ENCODE measurements at places on chromosomes 5 and 9.

DNA sequence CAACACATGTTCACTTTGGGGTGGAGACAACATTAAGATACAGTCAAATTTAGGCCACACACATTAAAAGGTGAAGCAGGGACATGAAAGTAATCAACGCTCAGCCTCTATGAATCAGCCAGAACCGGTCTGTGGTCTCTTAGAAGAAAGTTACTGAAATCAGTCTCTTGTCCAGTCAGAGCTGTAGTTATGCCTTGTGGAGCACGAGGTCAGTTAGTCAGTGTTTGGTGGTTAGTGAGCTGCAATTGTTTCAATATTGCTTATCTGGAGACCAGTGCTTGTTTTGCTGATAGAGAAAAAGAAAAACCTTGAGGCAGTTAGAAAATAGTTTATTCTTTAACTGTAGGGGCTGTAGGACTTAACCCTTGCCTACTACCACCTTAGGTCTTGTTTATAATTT is 157.8 kb upstream of the RASEF start:
- DNase-seq = no peak

GRCh38 chr9:115879451-115879850 is 274.1 kb upstream of the PAPPA start:
- DNase-seq = no peak

- no peak for DNase-seq
Observed at GRCh38 chr5:112529525-112529924, 110.4 kb upstream of the EPB41L4A start.

DNA sequence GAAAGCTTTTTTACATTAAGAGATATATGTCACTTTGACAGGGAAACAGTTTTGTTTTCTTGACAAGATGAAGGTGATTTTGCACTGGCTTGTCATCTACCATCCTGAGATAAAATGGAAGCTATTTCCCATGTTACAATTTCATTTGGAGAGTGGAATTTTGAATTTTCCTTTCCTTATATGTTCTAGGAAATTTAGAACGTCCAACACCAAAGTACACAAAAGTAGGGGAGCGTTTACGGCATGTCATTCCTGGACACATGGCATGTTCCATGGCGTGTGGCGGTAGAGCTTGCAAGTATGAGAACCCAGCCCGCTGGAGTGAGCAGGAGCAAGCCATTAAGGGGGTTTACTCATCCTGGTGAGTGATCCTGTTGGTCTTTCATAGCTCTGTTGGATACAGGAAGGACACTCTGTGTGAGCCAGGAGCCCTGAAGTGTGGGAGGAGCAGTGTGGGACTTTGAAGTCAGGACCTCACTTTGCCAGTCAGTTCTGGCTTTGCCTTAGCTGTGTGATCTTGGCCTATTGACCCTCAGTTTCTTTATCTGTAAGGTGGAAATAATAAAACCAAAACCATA is 887 bp downstream of the PTPDC1 start:
- no peak for DNase-seq

DNA sequence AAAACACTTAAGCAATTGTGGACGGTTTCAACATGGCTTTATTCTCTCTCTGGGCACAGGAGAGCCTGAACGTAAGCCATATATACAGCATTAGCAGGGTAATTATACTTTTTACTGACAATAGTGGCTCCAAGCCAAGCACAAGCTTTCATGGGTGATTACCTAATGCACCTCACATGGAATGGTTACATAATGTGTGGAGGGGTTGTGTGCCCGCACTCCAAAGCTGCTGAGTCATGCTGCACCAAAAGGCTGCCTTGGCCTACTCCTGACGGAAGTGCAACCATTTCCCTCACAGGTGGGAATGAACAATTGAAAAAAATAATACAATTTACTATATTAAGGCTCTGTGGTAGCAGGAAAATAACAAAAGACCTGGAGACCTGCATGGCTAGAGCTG is 86.5 kb upstream of the ATP10B start:
- DNase-seq = no peak

DNA sequence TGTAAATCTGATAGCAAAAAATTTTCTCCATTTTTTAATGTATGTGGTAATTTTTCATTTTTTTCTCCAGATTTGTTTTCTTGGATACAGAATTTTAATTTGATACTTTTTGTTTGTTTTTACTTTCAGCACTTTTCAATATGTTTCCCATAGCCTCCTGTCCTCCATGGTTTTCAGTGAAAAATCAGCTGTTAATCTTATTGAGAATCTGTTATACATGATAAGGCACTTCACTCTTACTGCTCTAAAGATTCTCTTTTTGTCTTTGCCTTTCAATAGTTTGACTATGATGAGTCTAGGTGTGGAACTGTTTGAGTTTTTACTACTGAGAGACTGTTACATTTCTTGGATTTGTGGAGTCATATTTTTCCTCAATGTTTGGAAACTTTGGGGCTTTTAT is 455.7 kb upstream of the NUDT12 start:
- DNase-seq = no peak

GRCh38 chr5:142821733-142822487 is 51.7 kb downstream of the ARHGAP26 start:
- DNase-seq = no peak

GRCh38 chr5:14168793-14169262 is 25.7 kb downstream of the TRIO start:
- DNase-seq = no peak

DNA sequence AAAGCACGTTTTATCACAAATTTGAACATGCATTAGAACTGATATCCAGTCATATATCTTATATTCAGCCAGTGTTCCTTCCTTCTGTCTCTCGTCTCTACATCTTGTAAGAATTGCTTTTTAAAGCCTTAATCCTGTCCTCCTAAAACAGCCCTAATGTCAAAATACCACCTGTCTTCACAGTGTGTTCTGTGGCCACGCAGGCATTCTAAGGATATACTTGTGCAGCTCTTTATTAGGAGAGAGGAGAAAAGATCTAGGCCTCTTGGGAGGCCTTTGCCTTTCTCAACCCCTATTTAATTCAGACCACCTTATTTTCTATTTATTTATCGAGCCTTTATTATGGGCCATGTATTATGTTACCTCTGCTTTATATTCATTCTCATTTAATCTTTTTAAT is 78.3 kb downstream of the MAN2A1 start:
- no peak for DNase-seq

GRCh38 chr9:107471552-107471951 is 18.0 kb downstream of the KLF4 start:
- no peak for DNase-seq

GRCh38 chr5:52283221-52283620 is 504.5 kb upstream of the ITGA1 start:
- DNase-seq = no peak

- DNase-seq = no peak
Observed at GRCh38 chr5:97735209-97735608, 552.2 kb upstream of the RIOK2 start.

DNA sequence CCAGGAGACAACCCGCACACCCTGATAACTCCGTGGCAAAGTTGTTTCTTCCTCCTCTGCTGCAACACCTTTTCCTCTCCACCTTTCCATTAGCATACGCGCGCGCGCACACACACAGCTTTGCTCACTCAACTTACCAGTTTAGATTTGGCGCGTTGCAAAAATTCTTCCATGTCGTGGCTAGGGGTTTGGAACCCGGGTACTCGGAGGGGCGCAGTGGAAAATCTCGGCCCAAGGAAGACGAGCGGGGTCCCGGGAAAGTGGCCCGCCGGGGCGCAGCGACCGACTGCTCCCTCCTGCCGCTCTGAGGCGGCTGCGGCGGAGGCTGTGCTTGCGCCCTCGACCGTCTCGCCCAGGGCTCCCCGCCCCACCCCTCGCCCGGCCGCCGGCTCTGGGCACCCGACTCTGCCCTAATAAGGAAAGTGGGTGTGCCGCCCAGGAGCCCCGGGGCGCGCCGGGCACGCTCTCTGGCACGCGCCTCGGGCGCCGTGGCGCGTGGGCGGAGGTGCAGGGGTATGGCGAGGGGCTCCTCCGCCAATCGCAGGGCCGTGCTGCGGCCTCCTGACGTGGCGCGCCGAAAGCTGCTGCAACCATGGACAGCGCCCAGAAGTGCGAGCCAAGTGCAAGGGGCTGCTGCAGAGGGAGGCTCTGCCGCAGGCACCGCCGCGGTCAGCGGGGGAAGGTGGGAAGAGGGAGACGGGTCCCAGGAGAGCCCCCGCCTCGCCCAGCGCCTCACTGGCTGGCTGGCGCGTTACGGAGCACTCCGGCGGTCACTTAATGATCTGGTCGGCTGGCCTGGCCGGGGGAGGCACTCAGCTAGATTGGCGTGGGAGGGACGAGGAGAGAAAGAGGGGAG is at the start of gene PRUNE2:
Gene PRUNE2 (minus strand): TSS at position 324 of the 856 bp plus-strand sequence. CDS start 151 bp downstream, at position 173.
- no peak for DNase-seq

DNA sequence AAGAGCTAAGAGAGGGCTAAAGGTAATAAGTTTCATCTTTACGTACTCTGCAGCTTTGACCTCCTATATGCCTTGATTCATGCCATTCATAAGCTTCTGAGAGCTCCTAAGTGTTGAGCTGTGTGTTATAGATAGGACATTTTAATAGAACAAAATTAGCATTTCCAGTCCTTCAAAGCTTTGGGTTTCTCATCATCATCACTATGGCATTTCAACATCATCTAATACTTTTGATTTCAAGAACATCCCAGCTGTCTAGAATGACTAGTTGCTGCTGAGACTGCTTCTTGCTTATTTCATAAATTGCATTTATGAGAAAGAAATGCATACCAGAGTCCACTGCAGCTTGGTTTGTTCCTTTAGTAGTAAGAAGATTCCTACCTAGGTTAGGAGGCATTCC is 201.7 kb downstream of the SGCD start:
- no peak for DNase-seq

DNA sequence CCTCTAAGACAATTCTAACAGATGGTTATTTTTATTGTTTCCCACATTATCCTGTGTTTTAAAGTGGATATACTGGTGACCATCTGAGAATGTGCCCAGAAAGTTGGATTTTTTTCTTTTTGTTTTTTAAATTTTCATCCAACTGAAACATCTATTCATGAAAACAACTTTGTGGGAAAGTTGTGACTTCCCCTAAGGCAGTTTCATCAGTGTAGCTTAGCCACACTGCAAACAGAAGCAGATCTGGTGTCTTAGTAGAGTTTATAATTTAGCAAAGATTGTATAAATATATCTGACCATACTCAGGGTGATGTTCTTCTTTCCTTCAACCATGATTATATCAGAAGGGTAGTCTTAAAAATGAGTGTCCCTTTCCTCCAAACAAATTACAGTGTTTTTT is 1241.3 kb downstream of the MAT2B start:
- no peak for DNase-seq

- no peak for DNase-seq
Observed at GRCh38 chr9:80076162-80076561, 504.4 kb downstream of the TLE4 start.

GRCh38 chr9:107749787-107750444 is 260.3 kb upstream of the KLF4 start:
- DNase-seq = no peak

GRCh38 chr5:72291601-72292000 is 28.4 kb downstream of the MRPS27 start:
- DNase-seq = no peak

DNA sequence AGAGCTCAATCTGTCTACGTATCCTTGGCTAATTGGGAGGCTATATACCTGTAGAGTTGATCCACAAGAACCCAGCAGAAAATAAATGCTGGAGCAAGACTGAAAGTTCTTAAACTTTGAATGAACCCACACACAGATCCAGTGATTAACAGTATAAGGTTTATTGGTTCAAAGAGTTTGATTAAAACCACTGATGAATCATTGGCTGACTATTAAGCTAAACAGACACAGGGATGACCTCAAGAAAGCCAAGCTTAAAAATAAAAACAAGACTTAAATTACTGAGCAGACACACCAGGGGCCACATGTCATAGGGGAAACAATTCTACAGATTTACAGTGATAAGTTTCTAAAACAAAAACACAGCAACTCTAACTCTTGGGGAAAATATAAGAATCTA is 163.6 kb downstream of the SPATA31D1 start:
- no peak for DNase-seq

GRCh38 chr9:99693888-99694287 is 127.8 kb upstream of the NR4A3 start:
- no peak for DNase-seq

GRCh38 chr5:67047160-67047559 is 149.4 kb downstream of the CD180 start:
- no peak for DNase-seq

DNA sequence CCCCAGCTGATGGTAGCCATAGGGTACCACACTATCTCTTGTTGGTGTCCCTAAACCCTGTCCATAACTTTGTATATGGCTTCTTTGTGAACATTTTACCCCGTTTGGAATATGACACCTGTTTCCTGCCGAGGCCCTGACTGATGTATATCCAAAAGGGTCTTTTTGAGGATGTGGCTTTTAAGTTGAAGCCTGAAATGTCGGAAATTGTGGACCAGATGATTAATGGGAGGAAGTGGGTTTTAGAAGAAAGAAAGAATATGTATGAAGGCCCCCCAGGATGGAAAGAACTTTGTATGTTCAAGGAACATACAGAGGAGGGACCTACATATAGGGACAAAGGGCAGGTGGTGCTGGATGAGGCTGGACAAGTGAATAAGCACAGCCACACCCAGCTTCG is 16.7 kb upstream of the TNFSF8 start:
- DNase-seq = no peak

- DNase-seq = no peak
Observed at GRCh38 chr9:33189331-33189791, 22.2 kb upstream of the B4GALT1 start.

GRCh38 chr5:123450640-123451039 is 27.4 kb upstream of the CEP120 start:
- no peak for DNase-seq

- no peak for DNase-seq
Observed at GRCh38 chr5:1767524-1768282, 31.9 kb downstream of the MRPL36 start.

DNA sequence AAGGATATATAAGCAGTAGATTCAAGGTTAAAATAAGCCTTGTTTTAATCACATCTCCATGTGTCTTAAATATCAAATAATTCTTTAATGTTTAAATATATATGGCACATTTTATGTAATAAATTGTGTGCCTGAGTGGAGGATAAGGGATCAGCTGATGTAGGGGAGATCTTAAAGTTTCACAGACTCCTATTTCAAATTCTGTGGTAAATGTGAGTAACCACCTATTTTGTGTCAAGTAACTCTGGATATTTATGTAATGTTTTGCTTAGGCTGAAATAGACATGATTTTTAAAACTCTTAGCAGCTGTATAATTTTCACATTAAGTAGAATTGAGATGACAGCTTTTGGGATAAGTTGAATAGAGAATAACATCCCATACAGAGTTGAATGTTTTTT is 41.3 kb upstream of the ITGA2 start:
- DNase-seq = no peak

DNA sequence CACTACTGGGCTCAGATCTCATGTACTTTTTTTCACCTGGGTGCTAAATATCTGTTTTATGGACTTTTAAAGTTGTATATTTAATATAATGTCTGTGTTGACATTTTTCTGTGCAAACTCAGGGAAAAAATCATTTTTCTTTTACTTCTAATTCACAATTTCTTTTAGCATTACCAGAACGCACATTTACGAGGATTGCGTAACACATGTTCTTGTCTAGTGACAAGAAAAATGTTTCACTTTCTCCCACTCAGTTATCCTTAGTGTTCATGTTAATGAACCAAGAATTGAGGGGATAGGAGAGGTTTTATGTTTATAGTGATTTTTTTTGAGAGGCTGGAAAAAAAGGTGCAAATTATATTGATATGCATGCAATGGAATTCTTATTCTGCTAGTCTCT is 86.3 kb upstream of the PJA2 start:
- no peak for DNase-seq
